ENCODE measurements at places on chromosomes 2 and 18.

DNA sequence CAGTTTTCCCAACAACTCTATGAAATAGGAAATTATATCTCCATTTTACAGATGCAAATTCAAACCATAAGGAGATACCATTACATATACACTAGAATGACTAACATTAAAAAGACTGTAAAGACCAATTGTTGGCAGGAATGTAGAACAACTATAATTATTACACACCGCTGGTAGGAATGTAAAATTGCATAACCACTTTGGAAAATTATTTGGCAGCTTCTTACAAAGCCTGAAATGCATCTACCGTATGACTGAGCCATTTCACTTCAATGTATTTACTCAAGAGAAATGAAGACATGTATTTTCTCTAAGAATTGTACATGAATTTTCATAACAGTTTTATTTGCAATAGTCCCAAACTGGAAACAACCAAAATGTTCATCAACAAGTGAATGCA lies 189.1 kb upstream of the BCL2L11 start:
- H3K36me3 ChIP-seq: no peaks in the 10 kb centered on the region
- H3K4me1 ChIP-seq: no peaks in the 10 kb centered on the region
- no peak overlapping the region for H3K4me3 ChIP-seq
- no peaks in the 10 kb centered on the region for H3K27me3 ChIP-seq
- DNase-seq: no peak
- no peak overlapping the region for H3K27ac ChIP-seq

DNA sequence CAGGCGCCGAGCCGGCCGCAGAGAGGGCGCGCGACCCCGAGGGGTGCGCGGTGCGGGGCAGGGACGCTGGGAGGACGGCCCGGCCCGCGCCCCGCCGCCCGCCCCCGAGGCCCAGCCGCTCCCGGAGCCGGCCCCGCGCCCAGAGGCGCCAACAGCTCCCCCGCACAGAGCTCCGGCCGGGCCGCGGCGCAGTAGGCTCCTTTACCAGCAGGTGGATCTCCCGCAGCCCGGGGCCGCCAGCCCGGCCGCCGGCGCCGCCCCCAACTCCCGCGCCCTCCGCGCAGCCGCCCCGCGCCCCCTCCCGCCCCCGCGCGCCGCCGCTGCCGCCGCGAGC lies 258 bp downstream of the MGAT4A start:
- no peaks in the 10 kb centered on the region for H3K36me3 ChIP-seq
- no peak for DNase-seq
- H3K4me3 ChIP-seq: peak overlapping the region; percentile 88
- no peaks in the 10 kb centered on the region for H3K27me3 ChIP-seq
- peaks cover 21% of the 10 kb centered on the region for H3K4me1 ChIP-seq

- no peaks in the 10 kb centered on the region for H3K36me3 ChIP-seq
- H3K4me3 ChIP-seq: no peak overlapping the region
- no peaks in the 10 kb centered on the region for H3K27me3 ChIP-seq
- H3K4me1 ChIP-seq: no peaks in the 10 kb centered on the region
Observed at GRCh38 chr2:85472261-85472660, 53.7 kb downstream of the SH2D6 start.

DNA sequence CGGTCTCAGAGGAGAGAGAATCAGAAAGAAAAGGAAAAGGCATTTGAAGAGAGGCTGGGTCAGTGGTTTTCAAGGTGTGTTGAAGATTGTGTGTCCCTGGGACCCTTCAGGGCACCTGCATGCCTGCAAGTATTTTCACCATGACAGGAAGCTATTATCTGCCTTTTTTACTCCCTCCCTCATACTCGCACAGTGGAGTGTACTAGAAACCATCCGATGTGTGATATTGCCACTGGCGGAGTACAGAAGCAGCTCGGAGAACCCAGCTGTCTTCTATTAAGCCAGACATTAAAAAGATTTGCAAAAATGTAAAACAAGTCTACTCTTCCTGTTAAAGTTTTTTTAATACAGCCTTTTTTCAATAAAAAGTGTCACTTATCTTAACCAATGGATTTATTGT lies 33.7 kb upstream of the RFX8 start:
- no peak overlapping the region for H3K4me3 ChIP-seq
- H3K4me1 ChIP-seq: no peaks in the 10 kb centered on the region
- no peak for DNase-seq
- no peak overlapping the region for H3K27ac ChIP-seq
- no peaks in the 10 kb centered on the region for H3K36me3 ChIP-seq
- no peaks in the 10 kb centered on the region for H3K27me3 ChIP-seq

- no peaks in the 10 kb centered on the region for H3K27me3 ChIP-seq
- H3K4me1 ChIP-seq: no peaks in the 10 kb centered on the region
- no peaks in the 10 kb centered on the region for H3K36me3 ChIP-seq
Observed at GRCh38 chr2:176370467-176371171, 101.4 kb downstream of the MTX2 start.

DNA sequence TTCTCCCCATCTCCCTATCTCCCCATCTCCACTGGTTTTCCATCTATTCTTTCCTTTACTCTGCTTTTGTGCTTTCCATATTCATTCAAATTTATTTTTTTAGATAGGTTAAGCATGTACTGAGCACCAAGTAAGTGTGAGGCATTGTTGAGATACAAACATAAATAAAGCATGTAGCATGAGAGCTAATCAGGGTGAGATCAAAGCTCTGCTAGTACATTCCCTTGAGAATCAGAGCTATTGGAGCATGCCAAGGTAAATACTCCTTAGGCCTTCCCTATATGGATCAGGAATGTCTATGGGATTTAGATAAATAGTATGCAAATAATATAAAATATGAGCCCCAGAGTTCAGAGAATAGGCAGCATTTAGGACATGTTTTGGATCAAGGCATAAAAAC lies 25.3 kb downstream of the BABAM2 start:
- DNase-seq: no peak
- no peak overlapping the region for H3K27ac ChIP-seq
- no peaks in the 10 kb centered on the region for H3K27me3 ChIP-seq
- H3K4me1 ChIP-seq: peaks cover 29% of the 10 kb centered on the region
- H3K4me3 ChIP-seq: no peak overlapping the region
- no peaks in the 10 kb centered on the region for H3K36me3 ChIP-seq

GRCh38 chr18:45212181-45213039 lies 402.9 kb upstream of the SLC14A2 start:
- H3K36me3 ChIP-seq: no peaks in the 10 kb centered on the region
- H3K27ac ChIP-seq: no peak overlapping the region
- DNase-seq: peak; percentile 53
- H3K4me1 ChIP-seq: no peaks in the 10 kb centered on the region
- no peak overlapping the region for H3K4me3 ChIP-seq
- no peaks in the 10 kb centered on the region for H3K27me3 ChIP-seq

DNA sequence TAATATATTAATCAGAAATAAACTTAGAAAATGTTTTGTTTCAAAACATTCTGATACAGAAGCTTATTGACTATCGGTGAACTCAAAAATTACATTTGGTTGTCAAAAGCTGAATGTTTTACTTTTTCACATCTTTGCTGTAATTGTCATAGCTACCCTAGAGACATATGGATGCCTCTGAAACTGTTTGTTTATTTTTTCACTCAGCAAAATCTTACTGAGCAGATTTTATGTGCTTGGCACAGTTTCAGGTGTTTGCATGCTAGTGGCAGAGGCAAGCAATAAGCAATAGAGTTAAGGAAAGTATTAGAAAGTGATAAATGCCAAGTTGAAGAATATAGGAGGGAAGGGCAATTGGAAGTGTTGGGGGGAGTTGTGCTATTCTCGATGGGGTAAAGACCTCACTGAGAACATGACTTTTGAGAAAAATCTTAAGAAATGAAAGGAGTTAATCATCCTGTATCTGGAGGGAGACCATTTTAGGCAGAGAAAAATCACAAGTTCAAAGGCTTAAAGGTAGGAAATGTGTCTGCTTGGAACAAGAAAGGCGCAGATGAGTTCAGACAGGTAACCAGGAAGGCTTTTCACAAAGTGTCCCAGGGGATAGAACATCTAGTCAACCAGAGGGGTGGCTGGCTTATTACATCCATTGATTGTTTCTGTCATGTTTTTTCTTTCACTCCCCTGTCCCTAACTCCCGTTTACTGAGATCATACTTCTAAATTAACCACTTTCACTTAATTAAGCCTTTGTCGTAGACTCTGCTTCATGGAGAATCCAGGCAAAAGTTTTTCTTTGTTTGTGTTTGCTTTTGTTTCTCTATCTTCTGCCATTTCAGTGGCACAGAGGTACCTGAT lies 27.2 kb upstream of the COBLL1 start:
- no peaks in the 10 kb centered on the region for H3K4me1 ChIP-seq
- H3K4me3 ChIP-seq: no peak overlapping the region
- H3K27ac ChIP-seq: no peak overlapping the region

- no peak for DNase-seq
- no peak overlapping the region for H3K4me3 ChIP-seq
- no peaks in the 10 kb centered on the region for H3K4me1 ChIP-seq
- H3K36me3 ChIP-seq: no peaks in the 10 kb centered on the region
- H3K27ac ChIP-seq: no peak overlapping the region
Observed at GRCh38 chr2:102703748-102704147, 58.1 kb upstream of the TMEM182 start.

GRCh38 chr2:26196683-26197418 lies 24.0 kb downstream of the GAREM2 start:
- H3K27me3 ChIP-seq: no peaks in the 10 kb centered on the region
- no peaks in the 10 kb centered on the region for H3K4me1 ChIP-seq
- H3K27ac ChIP-seq: no peak overlapping the region
- DNase-seq: no peak

- H3K4me1 ChIP-seq: no peaks in the 10 kb centered on the region
- H3K27me3 ChIP-seq: no peaks in the 10 kb centered on the region
- no peak overlapping the region for H3K4me3 ChIP-seq
- no peak overlapping the region for H3K27ac ChIP-seq
Observed at GRCh38 chr2:74902281-74902860, 56.1 kb upstream of the POLE4 start.

- H3K4me3 ChIP-seq: peak overlapping the region; percentile 74
- no peaks in the 10 kb centered on the region for H3K27me3 ChIP-seq
- peaks cover 25% of the 10 kb centered on the region for H3K4me1 ChIP-seq
- no peak for DNase-seq
- H3K36me3 ChIP-seq: no peaks in the 10 kb centered on the region
Observed at GRCh38 chr2:231614559-231615057, 21.9 kb downstream of the TEX44 start.

GRCh38 chr2:233855345-233855744 lies 1.0 kb upstream of the HJURP start:
- H3K27me3 ChIP-seq: no peaks in the 10 kb centered on the region
- no peak overlapping the region for H3K27ac ChIP-seq
- no peaks in the 10 kb centered on the region for H3K4me1 ChIP-seq
- DNase-seq: no peak
- H3K36me3 ChIP-seq: no peaks in the 10 kb centered on the region

DNA sequence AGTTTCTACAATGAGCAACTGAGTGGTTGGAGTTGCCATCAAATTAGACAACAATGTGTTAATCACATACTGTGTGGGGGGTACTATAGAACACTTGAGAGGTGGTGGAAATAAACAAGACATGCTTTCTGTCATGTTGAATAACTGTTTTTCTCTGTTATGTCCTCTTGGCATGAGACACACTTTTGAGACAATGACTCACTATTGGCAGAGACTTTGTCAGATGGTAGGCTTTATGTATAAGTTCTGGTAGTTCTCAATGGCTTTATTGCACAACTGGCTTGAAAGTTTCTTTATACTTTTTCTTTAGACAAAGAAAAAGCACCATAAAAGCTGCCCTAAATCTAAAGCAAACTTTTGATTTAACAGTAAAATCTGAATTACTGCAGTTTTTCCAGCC lies 578.7 kb downstream of the ADCYAP1 start:
- DNase-seq: no peak
- no peaks in the 10 kb centered on the region for H3K27me3 ChIP-seq
- no peak overlapping the region for H3K4me3 ChIP-seq
- no peak overlapping the region for H3K27ac ChIP-seq

- no peaks in the 10 kb centered on the region for H3K4me1 ChIP-seq
- H3K27me3 ChIP-seq: no peaks in the 10 kb centered on the region
- no peak overlapping the region for H3K4me3 ChIP-seq
- DNase-seq: no peak
Observed at GRCh38 chr2:120452131-120452530, 106.2 kb downstream of the INHBB start.

GRCh38 chr18:24397131-24397693 lies 412 bp downstream of the OSBPL1A start:
- no peaks in the 10 kb centered on the region for H3K4me1 ChIP-seq
- H3K36me3 ChIP-seq: no peaks in the 10 kb centered on the region
- H3K27me3 ChIP-seq: no peaks in the 10 kb centered on the region
- H3K27ac ChIP-seq: peak overlapping the region; percentile 74

DNA sequence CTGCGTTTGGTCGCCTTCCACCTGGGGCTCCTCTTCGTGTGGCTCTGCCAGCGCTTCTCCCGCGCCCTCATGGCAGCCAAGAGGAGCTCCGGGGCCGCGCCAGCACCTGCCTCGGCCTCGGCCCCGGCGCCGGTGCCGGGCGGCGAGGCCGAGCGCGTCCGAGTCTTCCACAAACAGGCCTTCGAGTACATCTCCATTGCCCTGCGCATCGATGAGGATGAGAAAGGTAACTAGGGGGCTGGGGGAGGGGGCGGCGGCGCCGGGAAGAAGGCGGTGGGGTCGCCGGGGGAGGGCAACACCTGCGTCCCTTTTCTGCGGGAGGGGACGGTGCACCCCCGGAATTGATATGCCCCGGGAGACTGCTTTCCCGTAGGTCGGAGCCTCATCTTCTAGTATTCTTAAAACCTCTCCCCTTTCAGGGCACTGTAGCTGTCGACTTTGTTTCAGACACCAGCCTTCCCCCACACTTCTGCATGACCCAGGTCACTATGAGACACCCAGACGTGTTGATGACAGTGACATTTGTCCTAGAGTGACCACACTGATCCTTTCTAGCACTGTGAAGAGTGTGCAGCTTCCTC lies 755 bp downstream of the SPAST start:
- DNase-seq: no peak
- H3K27ac ChIP-seq: peak overlapping the region; percentile 95
- no peaks in the 10 kb centered on the region for H3K27me3 ChIP-seq

- no peaks in the 10 kb centered on the region for H3K36me3 ChIP-seq
- no peak overlapping the region for H3K4me3 ChIP-seq
- DNase-seq: no peak
- H3K4me1 ChIP-seq: no peaks in the 10 kb centered on the region
Observed at GRCh38 chr18:9982711-9983110, 68.9 kb downstream of the VAPA start.

- no peak overlapping the region for H3K4me3 ChIP-seq
- H3K4me1 ChIP-seq: no peaks in the 10 kb centered on the region
- DNase-seq: no peak
- H3K27ac ChIP-seq: no peak overlapping the region
Observed at GRCh38 chr2:176601066-176601465, 331.8 kb downstream of the MTX2 start.

DNA sequence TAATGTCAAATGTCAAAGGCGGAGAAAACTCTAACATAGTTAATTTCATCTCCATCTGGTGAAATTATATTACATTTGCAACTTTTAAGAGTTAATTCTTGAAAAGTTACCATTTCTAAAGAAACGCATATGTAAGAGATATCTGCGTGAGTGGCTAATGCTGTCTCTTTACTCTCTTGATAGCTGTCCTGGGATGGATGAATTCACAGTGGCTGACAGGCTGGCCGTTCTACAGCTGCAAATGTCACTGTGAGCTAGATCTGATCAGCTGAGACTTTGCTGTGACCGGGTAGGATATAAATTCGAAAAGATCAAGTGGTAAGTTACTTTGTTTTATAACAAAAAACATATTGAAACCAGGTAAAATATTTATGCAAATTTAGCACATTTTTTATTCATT lies 557.1 kb upstream of the DDX18 start:
- no peak overlapping the region for H3K4me3 ChIP-seq
- H3K27me3 ChIP-seq: no peaks in the 10 kb centered on the region
- no peak overlapping the region for H3K27ac ChIP-seq
- DNase-seq: no peak

GRCh38 chr18:56815926-56816325 lies 164.8 kb downstream of the WDR7 start:
- no peak for DNase-seq
- H3K4me1 ChIP-seq: no peaks in the 10 kb centered on the region
- H3K27ac ChIP-seq: no peak overlapping the region
- H3K4me3 ChIP-seq: no peak overlapping the region
- no peaks in the 10 kb centered on the region for H3K27me3 ChIP-seq

Data from thoracic aorta (tissue), 2 donors.